T-helper 17 cell (primary cell): ENCODE measurements at places on chromosomes 7 and 10. TPM values are rescaled to one million over a fixed set of nuclear protein-coding genes. Genes with fewer than 3 reads are reported as not detected.

Gene BEND7
- total RNA-seq: 0.76 TPM

Gene GTPBP4
- total RNA-seq: 44.4 TPM

- no peak overlapping the region for H3K27ac ChIP-seq
- no peaks in the 10 kb centered on the region for H3K27me3 ChIP-seq
- no peak for DNase-seq
- H3K4me1 ChIP-seq: peaks cover 5% of the 10 kb centered on the region
- no peak overlapping the region for H3K4me3 ChIP-seq
Observed at GRCh38 chr7:72706521-72706920, 121.5 kb downstream of the TYW1B start.

Gene UCMA
- not detected for total RNA-seq

Gene TSPAN33
- 68.8 TPM for total RNA-seq

Gene CD36
- total RNA-seq: 6.8 TPM

DNA sequence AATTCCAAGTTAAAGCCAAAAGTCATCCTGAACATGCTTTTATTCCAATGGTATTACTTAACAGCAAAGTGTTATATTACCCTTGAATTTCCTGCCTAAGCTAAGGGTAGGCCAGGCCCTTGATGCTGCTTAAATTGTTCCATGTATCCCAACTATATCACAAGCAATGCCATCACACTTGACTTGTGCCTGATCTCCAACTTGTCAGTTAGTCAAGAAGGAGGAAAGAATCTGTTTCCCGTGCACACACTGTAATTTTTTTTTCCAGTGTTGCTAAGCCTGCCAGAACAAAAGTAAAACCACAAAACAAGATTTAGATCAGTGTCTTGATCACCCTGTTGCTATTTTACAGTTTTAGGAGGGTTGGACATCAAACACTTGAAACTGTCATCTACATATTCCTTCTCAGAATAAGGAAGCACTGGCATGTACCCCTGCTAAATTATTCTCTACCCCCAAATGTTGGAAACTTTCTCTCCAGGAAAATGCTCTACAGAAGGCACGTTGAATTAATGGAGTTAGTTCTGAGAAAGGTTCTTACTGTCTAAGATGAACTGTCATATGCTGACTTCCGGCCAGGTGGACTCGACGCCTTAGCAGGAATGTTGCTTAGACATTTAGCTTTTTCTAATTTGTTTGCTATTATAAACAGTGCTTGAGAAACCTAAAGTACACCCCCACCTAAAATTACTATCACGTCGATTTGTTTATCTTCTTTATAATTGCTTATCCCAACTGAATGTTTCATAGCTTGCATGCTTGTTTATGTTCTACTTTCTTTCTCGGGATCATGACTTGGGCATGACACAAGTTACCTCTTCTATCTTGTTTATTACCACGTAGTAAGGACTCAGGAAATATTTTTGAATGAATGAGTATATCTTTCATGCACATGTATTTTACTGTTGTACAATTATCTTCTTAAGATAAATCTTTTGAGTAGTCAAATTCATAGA lies 105.5 kb upstream of the ZNF438 start:
- H3K27ac ChIP-seq: peak overlapping the region; percentile 21
- no peak for DNase-seq
- no peaks in the 10 kb centered on the region for H3K27me3 ChIP-seq
- H3K4me1 ChIP-seq: peaks cover 11% of the 10 kb centered on the region
- H3K4me3 ChIP-seq: no peak overlapping the region

DNA sequence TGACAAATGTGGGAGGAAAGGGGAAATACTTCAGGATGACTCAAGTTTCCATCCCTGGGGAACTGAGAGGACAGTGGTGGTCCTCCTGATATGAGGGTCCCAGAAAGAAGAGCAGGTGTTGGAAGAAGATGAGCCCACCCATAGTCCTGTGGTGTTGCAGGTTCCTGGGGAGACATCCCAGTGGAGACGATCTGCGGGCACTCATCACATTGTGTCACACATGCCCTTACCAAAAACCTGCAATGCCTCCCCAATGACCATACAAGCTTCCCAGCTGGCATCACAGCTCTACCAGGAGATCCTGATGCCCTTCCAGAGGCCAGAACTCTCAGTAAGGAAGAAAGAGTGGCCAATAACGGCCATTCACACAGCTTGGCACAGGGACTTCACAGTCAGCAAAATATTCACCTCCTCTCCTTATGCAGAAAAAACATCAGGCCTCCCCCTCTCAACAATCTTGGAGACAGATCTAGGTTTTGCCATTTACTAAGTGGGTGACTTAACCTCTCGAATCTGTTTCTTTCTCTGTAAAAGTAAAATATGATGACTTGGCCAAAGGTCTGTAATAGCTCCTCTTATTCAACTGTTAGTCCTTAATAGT lies 9.0 kb downstream of the PUS7 start:
- no peaks in the 10 kb centered on the region for H3K27me3 ChIP-seq
- H3K4me1 ChIP-seq: peaks cover 10% of the 10 kb centered on the region
- no peak overlapping the region for H3K27ac ChIP-seq
- peaks cover 3% of the 10 kb centered on the region for H3K36me3 ChIP-seq
- no peak overlapping the region for H3K4me3 ChIP-seq
- DNase-seq: no peak

DNA sequence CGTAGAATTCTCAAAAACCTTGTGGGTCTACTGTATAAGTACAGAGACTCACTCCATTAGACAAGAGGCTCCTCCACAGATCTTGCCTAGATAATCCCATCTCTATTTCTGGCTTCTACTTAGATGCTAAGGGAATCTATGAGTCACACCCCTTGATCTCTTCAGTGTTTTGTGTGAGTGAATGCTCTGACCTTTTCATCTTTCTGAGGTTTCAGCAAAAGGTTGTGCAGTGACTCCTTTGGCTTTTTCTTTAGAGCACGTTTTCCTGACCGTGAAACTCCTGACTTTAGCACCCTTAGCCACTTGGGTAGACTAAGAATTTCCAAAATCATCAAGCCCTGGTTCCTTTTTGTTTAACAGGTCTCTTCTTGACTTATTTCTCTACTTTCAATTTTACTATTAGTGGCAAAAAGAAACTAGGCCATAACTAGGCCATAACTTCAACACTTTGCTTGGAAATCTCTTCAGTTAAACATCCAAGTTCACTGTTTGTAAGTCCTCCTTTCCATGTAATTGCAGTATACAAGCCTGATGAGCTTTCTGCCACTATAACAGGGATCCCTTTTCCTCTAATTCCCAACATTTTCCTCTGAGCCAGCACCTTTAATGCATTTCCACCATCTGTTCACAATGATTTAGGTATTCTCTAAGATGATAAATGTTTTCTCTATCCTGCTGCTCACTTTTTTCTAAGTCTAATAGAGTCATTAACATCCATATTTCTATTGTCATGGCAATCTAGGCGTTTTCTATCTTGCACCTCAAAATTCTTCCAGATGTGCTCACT lies 19.4 kb downstream of the COPG2 start:
- H3K4me1 ChIP-seq: peaks cover 4% of the 10 kb centered on the region
- no peaks in the 10 kb centered on the region for H3K27me3 ChIP-seq
- H3K4me3 ChIP-seq: no peak overlapping the region
- H3K36me3 ChIP-seq: peaks cover 7% of the 10 kb centered on the region
- no peak overlapping the region for H3K27ac ChIP-seq

Gene RET
- not detected for total RNA-seq

- no peaks in the 10 kb centered on the region for H3K27me3 ChIP-seq
- DNase-seq: no peak
- peaks cover 9% of the 10 kb centered on the region for H3K36me3 ChIP-seq
- peaks cover 5% of the 10 kb centered on the region for H3K4me1 ChIP-seq
Observed at GRCh38 chr7:98974205-98974604, 95.9 kb downstream of the TRRAP start.

- no peak for DNase-seq
- no peak overlapping the region for H3K4me3 ChIP-seq
- peaks cover 4% of the 10 kb centered on the region for H3K36me3 ChIP-seq
- H3K27me3 ChIP-seq: no peaks in the 10 kb centered on the region
Observed at GRCh38 chr10:60429084-60429849, 39.6 kb upstream of the ANK3 start.

DNA sequence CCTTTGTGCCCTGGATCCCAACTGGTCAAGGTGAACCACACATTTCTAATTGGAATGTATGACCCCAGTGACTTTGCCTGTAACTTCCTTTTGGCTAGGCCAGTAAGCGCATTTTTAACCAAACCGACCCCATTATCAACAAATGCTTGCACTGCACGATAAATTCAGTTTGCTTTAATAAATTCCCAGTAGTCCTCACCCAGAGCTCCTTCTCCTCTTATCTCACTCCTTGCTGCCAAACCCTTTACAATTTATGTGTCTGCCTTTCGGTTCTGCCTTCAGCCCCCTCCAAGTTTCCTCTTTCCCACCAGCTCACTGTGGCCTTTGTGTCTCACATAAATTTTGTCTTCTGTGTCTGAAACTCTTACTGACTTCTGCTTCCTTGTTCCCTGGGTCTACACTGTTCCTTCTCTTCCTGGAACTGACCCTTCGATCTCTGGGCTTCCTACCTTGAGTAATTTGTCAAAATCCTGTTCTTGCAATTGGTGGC lies 59.0 kb downstream of the TBXAS1 start:
- no peak for DNase-seq
- H3K27me3 ChIP-seq: no peaks in the 10 kb centered on the region
- H3K4me3 ChIP-seq: no peak overlapping the region
- H3K36me3 ChIP-seq: peaks cover 3% of the 10 kb centered on the region
- H3K27ac ChIP-seq: no peak overlapping the region

GRCh38 chr10:100645613-100646392 lies 99.6 kb upstream of the PAX2 start:
- H3K4me3 ChIP-seq: no peak overlapping the region
- peaks cover 5% of the 10 kb centered on the region for H3K4me1 ChIP-seq
- peaks cover 2% of the 10 kb centered on the region for H3K36me3 ChIP-seq
- H3K27me3 ChIP-seq: peaks cover 90% of the 10 kb centered on the region

- H3K4me1 ChIP-seq: no peaks in the 10 kb centered on the region
- no peak for DNase-seq
- H3K27me3 ChIP-seq: peaks cover 30% of the 10 kb centered on the region
- H3K4me3 ChIP-seq: no peak overlapping the region
- no peak overlapping the region for H3K27ac ChIP-seq
Observed at GRCh38 chr7:32648408-32649156, 153.3 kb downstream of the AVL9 start.

DNA sequence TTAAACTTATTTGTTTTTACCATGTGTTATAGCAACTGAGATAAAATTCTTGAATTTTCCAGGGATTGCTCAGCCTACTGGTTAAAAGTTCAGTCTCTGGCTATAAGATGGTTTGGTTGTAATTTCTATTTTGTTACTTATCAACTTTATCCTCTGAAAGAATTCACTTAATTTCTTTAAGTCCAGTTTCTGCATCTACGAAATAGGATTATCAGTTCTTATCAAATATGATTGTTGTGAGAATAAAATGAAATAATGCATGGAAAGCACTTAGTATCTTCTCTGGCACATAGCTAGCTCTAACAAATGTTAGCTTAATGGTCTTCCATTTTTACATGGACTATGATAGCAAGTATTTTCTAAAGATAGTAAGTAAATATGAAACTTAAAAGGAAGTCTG lies 53.3 kb downstream of the SEMA3D start:
- no peaks in the 10 kb centered on the region for H3K4me1 ChIP-seq
- H3K4me3 ChIP-seq: no peak overlapping the region

DNA sequence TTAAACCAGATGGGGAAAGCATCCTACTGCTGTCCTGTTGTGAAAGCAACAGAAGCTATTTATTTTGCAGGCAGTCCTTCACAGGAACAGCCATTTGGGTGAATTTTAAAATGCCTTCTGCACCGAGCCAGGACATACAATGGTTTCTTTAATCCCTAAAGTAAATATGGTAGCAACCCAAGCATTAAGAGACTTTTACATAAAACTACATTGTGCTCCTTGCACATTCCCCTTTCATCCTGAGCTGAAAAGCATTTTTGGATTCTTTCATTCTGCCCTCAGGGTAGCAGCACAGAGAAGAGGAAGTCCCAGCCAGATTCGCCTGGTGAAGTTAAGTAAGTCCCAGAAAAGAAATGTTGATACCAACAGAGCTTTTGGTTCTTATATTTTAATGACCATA lies 84.0 kb upstream of the FAM3C start:
- no peak overlapping the region for H3K27ac ChIP-seq
- no peaks in the 10 kb centered on the region for H3K27me3 ChIP-seq
- H3K4me1 ChIP-seq: peaks cover 2% of the 10 kb centered on the region
- H3K4me3 ChIP-seq: no peak overlapping the region
- DNase-seq: no peak

DNA sequence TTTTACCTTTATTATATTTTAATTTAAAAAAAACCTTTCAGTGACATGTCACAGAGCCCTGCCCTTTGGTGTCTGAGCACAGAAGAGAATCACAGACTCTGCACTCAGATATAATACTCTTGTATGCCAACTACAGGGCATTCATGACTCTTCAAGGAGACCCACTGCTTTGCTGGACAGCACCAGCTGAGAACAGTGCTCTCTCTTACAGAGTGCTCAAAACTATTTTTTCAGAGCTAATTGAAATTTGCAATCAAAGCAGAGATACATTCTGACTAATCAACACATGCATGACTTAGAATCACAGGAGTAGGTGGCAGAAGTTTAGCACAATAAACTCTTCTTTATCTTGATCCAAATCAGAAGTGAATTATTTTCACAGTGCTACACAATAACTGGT lies 99.1 kb downstream of the OSBPL3 start:
- H3K27me3 ChIP-seq: no peaks in the 10 kb centered on the region
- H3K4me3 ChIP-seq: no peak overlapping the region
- peak overlapping the region; percentile 32 for H3K27ac ChIP-seq

GRCh38 chr7:143369678-143370651 lies 7.5 kb upstream of the FAM131B start:
- H3K36me3 ChIP-seq: no peaks in the 10 kb centered on the region
- H3K27me3 ChIP-seq: peaks cover 13% of the 10 kb centered on the region
- DNase-seq: no peak
- no peak overlapping the region for H3K27ac ChIP-seq

DNA sequence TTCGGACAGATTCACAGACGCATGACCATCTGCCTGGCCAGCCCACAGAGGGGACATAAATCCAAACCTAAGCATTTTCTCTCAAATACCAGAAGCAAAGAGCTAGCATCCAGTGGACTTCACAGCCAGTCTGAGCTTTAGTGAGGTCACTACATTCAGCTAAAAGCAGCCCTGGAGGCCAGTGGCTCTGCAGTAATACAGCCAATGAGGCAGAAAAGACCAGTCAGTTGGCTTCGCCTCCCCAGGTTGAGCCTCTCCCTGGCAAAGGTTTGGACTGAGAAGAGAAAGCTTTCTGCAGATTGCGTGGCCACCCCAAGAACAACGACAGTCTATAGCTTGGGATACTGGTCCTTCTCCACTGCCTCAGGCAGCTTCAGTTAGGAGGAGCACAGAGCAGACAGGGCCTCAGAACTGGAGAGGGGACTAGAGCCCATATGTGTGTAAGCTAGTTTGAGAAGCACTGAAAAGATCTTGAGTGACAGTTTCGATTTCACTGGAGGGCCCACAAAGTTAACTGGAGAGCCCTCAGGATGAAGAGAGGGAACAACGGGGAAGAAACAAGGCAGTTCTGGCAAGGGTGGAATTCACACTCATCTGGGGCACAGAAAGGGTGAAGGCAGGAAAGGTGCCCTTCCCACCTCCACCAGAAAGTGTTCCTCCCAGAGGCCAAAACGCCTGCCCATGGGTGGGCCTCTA lies 3.8 kb downstream of the WDR91 start:
- DNase-seq: no peak
- H3K27me3 ChIP-seq: no peaks in the 10 kb centered on the region
- H3K36me3 ChIP-seq: peaks cover 7% of the 10 kb centered on the region
- H3K4me3 ChIP-seq: peak overlapping the region; percentile 7
